Upper lobe of left lung (tissue), 6 donors: ENCODE measurements at places on chromosomes 3 and 15. TPM values are rescaled to one million over a fixed set of nuclear protein-coding genes. Genes with fewer than 3 reads are reported as not detected.

GRCh38 chr15:60373327-60373726 lies 24.5 kb downstream of the ANXA2 start:
- H3K27me3 ChIP-seq = no peaks in the 10 kb centered on the region
- H3K36me3 ChIP-seq = peaks cover 32% of the 10 kb centered on the region
- H3K27ac ChIP-seq = peak overlapping the region; percentile 44
- no peak for DNase-seq
- H3K4me3 ChIP-seq = no peak overlapping the region

DNA sequence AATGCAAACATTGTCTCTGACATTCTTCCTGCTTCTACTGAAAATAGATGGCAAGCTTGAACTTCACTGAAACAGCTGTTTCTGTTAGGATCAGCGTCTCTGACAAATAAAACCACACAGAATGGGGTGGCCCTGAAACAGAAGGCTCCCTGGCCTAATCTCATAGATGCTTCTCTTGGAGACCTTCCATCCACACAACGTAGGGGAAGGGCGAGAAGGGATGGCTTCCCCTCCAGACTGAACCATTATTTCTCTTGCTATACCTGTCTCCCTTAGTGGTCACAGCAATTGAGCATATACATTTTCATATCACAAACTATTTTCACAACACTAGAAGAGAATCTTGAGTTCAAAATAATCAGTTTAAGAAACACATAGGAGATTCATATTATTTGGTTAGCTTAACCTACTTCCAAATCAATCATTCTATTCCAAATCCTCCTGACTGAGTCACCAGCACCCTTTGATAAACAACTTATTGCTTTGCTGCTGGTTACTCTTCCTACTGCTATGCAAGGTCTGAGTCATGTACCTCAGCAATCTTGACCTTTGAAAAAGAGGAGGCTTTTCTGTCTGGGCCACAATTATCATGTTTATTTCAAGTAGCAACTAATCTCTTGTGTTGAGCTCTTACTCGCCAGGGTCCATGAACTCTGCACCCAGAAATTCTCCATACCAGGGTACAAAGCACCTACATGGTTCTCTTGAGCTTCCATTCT lies 45.5 kb downstream of the CBLB start:
- H3K4me3 ChIP-seq = no peak overlapping the region
- peak overlapping the region; percentile 66 for H3K27ac ChIP-seq
- H3K4me1 ChIP-seq = peaks cover 27% of the 10 kb centered on the region
- H3K36me3 ChIP-seq = no peaks in the 10 kb centered on the region
- no peak for DNase-seq

CHRM5 gene
- not detected for total RNA-seq

PATL2 gene
- total RNA-seq = 11.5 TPM

GRCh38 chr3:173892547-173892946 lies 495.0 kb downstream of the NLGN1 start:
- no peaks in the 10 kb centered on the region for H3K27me3 ChIP-seq
- no peak overlapping the region for H3K4me3 ChIP-seq
- H3K4me1 ChIP-seq = no peaks in the 10 kb centered on the region
- no peak for DNase-seq

BTD gene
- total RNA-seq = 24.0 TPM

IRAK2 gene
- total RNA-seq = 10.2 TPM

DNA sequence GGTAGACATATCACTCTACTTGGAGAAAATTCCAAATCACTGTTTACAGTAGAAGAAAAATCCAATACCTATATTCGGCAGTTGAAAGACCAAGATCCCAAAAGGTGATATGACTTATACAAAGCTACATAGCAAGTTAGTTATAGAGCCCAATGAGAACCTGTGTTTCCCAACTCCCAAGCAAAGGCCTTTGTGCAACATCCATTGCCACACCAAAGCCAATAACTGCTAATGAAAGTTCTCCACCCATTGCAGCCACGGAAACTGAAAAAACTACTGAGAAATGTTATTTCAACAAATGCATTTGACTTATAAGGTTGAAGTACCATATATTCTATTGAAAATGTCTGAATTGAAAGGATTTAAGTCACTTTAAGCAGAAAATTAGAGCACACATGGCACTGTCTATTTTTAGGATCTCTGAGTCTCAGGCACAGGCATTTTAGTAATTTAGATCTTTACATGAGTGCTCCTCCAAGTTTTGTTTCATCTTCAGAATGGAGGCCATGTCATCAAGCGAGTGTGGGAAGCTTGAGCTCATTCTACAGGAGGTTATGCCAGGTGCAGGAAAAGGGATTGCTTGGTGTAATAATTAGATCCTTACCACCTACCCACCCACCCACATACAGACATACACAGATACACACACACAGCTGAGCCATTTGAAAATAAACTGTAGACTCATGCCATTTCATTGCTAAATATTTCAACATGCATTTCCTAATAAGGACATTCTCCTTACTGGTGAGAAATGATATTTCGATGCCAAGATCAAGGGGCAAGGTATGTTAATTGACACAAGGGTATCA lies 19.7 kb upstream of the ANO10 start:
- H3K4me3 ChIP-seq = no peak overlapping the region
- no peaks in the 10 kb centered on the region for H3K27me3 ChIP-seq

DNA sequence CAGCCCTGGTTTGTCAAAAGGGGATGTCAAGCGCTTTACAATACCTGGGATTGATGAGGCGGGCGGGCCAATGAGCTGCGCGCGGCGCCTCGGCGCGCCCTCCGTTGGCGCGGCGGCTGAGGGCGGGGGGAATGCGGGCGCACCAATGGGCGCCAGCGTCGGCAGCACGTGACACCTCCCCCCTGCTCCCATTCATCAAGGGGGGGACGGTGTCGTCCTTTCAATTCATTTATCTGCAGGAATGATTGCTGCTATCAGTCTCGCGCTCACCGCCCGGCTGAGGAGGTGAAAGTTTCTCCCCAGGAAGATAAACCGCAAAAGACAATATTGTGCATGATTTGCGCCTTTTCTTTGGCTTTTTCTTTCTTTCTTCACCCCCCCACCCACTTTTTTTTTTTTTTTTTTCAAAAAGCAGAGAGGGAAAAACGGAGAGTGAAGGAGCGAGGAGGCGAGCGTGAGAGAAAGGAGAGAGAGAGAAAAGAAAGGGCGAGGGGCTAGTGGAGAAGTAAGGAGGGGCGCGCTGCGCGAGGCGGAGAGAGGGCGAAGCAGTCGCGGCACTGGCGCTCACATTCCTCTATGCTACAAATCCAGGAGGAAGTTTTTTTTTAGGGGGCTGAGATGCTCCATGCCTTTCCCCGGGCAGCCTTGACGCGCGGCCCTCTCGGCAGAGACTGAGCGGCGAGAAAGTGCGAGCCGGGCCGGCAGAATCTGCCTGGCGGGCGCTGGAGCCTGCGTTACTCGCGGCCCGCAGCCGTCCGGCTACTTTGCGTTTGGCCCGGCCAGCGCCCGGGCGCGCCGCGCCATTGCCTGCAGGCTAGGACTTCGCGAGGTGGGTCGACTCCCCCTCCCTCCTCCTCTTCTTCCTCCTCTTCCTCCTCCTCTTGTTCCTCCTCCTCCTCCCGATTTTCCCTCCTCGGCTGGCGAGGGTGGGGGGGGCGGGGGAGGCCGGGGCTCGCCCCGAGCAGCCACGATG lies at the start of gene ZIC1:
ZIC1 (plus strand) TSS at position 223 of the 973 bp plus-strand sequence; CDS start at position 971, 748 bp downstream.
- H3K27me3 ChIP-seq = peaks cover 25% of the 10 kb centered on the region
- H3K27ac ChIP-seq = no peak within 1 kb of the TSS
- H3K36me3 ChIP-seq = no peaks in the 10 kb centered on the region
- H3K4me1 ChIP-seq = peaks cover 21% of the 10 kb centered on the region
- peak; percentile 80 for DNase-seq

SLC30A4 gene
- total RNA-seq = 5.7 TPM

- no peak for DNase-seq
- H3K36me3 ChIP-seq = no peaks in the 10 kb centered on the region
- no peaks in the 10 kb centered on the region for H3K27me3 ChIP-seq
- H3K4me3 ChIP-seq = no peak overlapping the region
- peaks cover 32% of the 10 kb centered on the region for H3K4me1 ChIP-seq
These were observed 59.1 kb downstream of the LRIG1 start for GRCh38 chr3:66441692-66442091.

- no peaks in the 10 kb centered on the region for H3K27me3 ChIP-seq
- no peaks in the 10 kb centered on the region for H3K36me3 ChIP-seq
- H3K4me3 ChIP-seq = no peak overlapping the region
- H3K4me1 ChIP-seq = no peaks in the 10 kb centered on the region
These were observed 55.1 kb upstream of the FILIP1L start for GRCh38 chr3:100169201-100169920.

DNA sequence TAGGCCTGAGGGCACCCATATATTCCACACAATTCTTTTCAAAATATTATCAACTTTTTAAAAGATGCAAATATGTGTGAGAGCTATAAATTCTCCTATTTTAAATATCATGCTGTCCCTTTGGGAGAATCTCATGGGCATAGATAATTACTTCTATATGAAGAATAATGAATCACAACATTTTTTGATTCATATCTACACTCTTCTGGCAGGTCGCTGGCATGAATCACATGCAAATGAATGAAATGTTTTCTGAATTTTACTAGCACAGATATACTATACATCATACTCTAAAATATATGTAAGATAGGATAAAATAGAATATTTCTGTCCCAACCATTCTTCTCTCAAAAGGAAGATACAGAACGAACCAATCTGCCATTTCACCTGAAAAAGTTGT lies 277.7 kb upstream of the KCNH8 start:
- no peak overlapping the region for H3K27ac ChIP-seq
- peaks cover 4% of the 10 kb centered on the region for H3K4me1 ChIP-seq
- H3K36me3 ChIP-seq = no peaks in the 10 kb centered on the region
- H3K4me3 ChIP-seq = no peak overlapping the region
- H3K27me3 ChIP-seq = no peaks in the 10 kb centered on the region

- DNase-seq = peak; percentile 97
- peak within 1 kb of the TSS; percentile 89 for H3K27ac ChIP-seq
- H3K27me3 ChIP-seq = no peaks in the 10 kb centered on the region
- H3K4me1 ChIP-seq = peaks cover 26% of the 10 kb centered on the region
- peak within 1 kb of the TSS; percentile 64 for H3K4me3 ChIP-seq
These were observed at the start of gene CRELD1 for GRCh38 chr3:9933561-9934234. Gene CRELD1, plus strand, starts transcription at chr3:9933834. Its CDS starts 605 bp downstream, at chr3:9934439.

GRCh38 chr3:126121632-126122031 lies 37.7 kb upstream of the SLC41A3 start:
- no peak overlapping the region for H3K4me3 ChIP-seq
- H3K27me3 ChIP-seq = no peaks in the 10 kb centered on the region
- H3K4me1 ChIP-seq = no peaks in the 10 kb centered on the region
- DNase-seq = peak; percentile 10
- H3K36me3 ChIP-seq = no peaks in the 10 kb centered on the region

HCLS1 gene
- 234 TPM for total RNA-seq

GRCh38 chr15:31483053-31483985 lies 156.7 kb downstream of the KLF13 start:
- no peak overlapping the region for H3K4me3 ChIP-seq
- H3K27ac ChIP-seq = no peak overlapping the region
- peaks cover 12% of the 10 kb centered on the region for H3K27me3 ChIP-seq
- peaks cover 2% of the 10 kb centered on the region for H3K4me1 ChIP-seq

- DNase-seq = no peak
- no peaks in the 10 kb centered on the region for H3K36me3 ChIP-seq
- no peak overlapping the region for H3K4me3 ChIP-seq
- H3K4me1 ChIP-seq = peaks cover 36% of the 10 kb centered on the region
- no peak overlapping the region for H3K27ac ChIP-seq
These were observed 94.3 kb downstream of the RPL39L start for GRCh38 chr3:187044867-187045552.

DNA sequence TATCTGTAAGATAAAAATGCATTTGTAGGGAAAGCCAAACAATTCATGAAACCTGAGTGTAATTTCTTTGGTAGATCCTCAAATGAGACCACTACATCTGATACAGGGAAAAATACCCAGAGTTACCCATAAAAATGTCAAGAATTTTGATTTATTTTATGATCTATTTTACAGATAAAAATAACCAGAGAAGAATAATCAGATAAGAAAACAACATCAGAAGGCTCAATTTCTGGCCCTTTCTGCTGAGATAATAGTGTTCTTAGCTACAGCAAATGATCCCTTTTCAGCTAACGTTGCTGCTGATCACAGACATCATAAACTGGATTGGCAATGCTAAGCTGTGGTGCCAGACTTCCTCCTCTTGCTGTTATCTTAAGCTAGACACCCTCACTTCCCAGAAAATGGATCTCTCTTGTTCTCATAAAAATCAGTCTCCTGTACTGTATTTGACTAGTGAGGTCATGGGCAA lies 21.3 kb upstream of the TMEM108 start:
- no peaks in the 10 kb centered on the region for H3K27me3 ChIP-seq
- no peak for DNase-seq
- H3K4me1 ChIP-seq = no peaks in the 10 kb centered on the region
- no peak overlapping the region for H3K27ac ChIP-seq
